AG09309 (cell line): ENCODE measurements at places on chromosomes 4 and X.
A peak's percentile ranks its signal among the peaks of the same experiment; 100 is the strongest.

GRCh38 chr4:187357821-187358220 lies 634.2 kb upstream of the FAT1 start:
- DNase-seq = no peak

DNA sequence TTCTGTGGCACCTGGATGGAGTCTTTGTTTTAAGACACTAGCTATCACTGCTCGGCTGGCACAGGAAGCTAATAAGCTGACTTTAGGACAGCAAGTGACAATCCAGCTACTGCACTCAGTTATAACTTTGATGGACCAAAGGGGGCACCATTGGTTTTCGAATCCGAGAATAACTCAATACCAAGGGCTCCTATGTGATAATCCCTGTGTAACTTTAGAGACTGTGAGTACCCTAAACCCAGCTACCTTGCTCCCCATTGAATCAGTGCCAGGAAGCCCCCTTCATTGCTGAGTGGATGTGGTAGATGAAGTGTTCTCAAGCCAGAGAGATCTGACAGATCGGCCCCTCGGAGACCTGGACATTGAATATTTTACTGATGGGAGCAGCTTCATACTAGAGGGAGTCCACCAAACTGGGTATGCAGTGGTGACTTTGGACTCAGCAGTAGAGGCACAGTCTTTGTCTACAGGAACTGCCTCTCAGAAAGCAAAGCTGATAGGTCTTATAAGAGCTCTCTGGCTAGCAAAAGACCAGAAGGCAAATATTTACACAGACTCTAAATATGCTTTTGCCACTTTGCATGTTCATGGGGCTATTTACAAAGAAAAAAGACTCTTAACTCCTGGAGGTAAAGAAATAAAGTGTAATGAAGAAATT lies 35.5 kb upstream of the UGT2B7 start:
- DNase-seq = no peak

DNA sequence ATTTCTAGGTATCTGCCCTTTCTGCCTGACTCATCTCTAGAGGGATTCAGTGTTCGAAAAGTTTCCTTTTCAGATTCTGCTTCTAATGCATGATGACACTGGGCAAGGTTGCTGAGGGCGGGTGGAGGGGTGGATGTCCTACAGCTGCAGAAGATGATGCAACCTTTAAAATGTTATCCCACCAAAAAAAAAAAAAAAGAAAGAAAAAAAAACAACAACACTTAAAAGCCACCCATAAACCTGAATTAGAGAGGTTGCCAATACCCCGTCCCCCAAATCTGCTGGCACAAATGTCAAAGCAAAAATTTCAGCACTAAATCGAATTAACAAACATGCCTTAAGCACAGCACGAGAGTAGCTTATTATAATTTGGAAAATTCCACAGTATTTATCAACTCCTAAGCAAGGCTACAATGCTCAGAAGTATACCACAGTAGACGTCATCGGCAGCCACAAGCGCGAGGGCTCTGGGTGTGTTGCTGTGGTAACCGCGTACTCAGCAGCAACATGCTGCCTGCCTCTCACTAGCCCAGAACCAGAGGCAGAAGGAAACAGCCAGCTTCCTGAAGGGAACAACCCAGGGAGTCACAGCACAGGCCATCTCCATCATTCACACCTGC lies 167.5 kb upstream of the MAP3K15 start:
- peak; percentile 77 for DNase-seq

- peak; percentile 56 for DNase-seq
These were observed 127.9 kb downstream of the KLHL8 start for GRCh38 chr4:87092389-87093141.

GRCh38 chr4:18736551-18736950 lies 715.0 kb upstream of the LCORL start:
- DNase-seq = no peak

GRCh38 chr4:99591757-99592156 lies 17.1 kb downstream of the MTTP start:
- DNase-seq = no peak

DNA sequence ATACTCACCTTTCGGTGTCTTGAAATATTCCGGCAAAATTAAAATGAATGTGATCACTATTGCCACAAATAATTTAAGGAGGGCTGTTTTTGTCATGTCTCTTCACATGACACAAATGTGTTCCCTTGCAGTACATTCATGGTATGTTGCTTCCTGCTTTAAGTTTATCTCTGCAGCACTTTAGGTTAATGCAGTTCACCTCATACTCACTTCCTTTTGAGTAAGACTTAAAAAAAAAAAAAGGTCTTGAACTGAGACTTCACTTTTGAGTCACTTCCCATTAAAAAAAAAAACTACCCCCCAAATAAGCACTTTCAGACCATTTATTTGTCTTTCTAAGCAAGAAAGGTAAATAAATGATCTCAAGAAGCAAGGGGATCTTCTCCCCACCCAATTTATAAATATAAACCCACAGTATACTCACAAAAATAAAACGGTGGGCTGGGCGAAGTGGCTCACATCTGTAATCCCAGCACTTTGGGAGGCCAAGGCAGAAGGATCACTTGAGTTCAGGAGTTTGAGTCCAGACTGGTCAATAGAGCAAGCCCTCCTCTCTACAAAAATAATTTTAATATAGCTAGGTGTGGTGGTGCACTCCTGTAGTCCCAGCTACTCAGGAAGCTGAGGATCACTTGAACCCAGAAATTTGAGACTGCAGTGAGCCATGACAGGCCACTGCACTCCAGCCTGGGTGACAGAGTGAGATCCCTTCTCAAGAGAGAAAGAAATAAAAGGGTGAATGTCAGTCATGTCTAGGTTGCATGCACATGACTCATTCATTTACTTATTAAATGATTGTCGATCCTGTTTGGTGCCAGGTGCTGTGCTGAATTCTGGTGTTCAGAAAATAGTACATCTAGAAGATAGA lies at the start of gene TMEM156:
TMEM156 (minus strand) TSS at position 192 of the 868 bp plus-strand sequence; CDS start at position 96, 96 bp downstream.
- no peak for DNase-seq

- no peak for DNase-seq
These were observed 13.3 kb upstream of the TEX13C start for GRCh38 chrX:125306335-125306866.

- no peak for DNase-seq
These were observed 246.6 kb downstream of the OPHN1 start for GRCh38 chrX:68186552-68187262.

DNA sequence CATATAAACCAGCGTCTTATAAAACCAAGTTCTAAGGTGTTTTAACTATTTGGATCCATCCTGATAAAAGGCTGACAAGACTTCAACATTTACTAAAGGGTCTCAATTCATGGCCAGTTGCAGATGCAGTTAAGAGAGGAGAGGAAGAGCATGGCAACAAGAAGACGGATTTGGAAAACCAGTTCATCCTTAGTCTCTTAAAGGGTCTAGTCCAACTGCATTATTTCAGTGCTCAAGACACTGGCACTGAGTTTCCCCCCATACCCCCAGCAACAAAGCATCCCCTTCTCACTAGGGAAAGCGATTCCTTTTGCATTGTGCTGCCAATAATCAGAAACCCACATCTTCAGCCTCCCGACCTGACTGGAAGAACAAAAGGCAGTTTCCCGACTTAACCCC lies 90.3 kb upstream of the TFDP3 start:
- no peak for DNase-seq

GRCh38 chrX:6227453-6227835 lies 1.2 kb downstream of the NLGN4X start:
- no peak for DNase-seq

- no peak for DNase-seq
These were observed 108.3 kb downstream of the APBB2 start for GRCh38 chr4:41106081-41106480.

- DNase-seq = peak; percentile 65
These were observed 687.0 kb upstream of the EPHA5 start for GRCh38 chr4:66357316-66357715.

DNA sequence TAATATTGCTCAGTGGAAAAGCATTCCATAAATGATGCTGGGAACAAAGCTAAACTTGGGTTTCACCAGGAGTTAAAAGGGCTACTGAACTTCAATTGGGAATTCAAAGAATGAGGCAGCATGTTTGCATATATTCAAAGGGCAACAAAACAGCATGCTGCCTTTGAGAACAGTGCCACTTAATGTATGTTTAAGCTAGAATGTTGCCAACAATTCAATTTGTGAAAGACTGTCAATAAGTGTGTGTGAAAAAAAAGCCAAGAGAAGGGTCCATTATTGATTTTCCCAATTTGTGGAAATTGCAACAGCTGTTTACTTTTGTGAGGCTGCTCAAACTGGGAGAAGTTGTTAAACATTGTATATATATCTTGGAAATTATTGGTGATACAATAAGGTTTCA lies 701.9 kb upstream of the ACTRT1 start:
- DNase-seq = no peak

DNA sequence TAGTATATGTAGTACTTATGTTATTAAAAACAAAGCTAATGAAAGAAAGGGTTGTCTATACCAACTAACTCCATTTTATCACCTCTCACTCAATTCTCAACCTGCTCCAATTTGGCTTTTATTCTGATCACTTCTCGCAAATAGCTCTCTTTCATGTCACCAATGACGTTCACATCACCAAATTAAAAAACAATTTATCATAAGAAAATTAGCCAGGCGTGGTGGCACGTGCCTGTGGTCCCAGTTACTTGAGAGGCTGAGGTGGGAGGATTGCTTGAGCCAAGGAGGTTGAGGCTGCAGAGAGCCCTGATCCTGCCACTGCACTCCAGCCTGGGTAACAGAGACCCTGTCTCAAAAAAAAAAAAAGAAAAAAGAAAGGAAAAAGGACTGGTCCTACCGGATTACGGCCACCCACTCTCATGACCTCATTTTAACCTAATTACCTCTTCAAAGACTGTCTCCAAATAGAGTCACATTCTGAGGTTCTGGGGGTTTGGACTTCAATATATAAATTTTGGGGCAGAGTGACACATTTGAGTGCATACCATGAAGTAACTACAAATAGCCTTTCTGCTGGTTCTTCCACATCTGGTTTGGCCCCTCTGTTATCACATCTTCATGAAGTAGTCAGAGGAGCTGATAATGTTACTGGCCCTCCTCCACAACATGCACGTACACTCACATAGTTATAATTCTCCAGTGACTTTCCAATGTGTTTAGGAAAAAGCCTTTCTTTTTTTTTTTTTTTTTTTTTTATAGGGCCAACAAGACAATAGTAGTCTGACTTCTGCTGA lies 15.8 kb upstream of the RBMX start:
- DNase-seq = no peak
